Central memory CD4-positive, alpha-beta T cell (primary cell): ENCODE measurements at places on chromosomes 7 and 10.

- DNase-seq: no peak
Observed at GRCh38 chr7:76165106-76165972, 36.4 kb upstream of the SRRM3 start.

DNA sequence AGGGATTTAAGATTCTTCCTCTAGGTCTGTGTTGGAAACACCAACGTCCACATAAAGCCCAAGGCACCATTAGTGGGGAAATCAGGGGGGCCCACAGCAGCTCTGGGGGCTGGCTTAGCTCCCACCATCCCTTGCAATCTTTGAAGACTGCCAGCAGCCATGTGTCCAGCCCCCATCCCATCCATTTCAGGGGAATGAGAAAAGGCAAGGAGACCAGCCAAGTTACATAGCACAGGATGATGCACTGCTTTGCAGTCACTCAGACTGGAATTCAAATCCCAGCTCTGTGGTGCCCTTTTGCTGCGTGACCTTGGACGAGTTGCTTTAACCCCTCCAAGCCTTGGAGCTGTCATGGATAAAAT is 108.9 kb upstream of the ZMIZ1 start:
- DNase-seq: no peak

- DNase-seq: no peak
Observed at GRCh38 chr7:75967487-75967997, 26.9 kb downstream of the TMEM120A start.

GRCh38 chr7:112056409-112056808 is 149.8 kb downstream of the DOCK4 start:
- no peak for DNase-seq

- DNase-seq: no peak
Observed at GRCh38 chr7:150748376-150748775, 11.2 kb downstream of the GIMAP5 start.

- no peak for DNase-seq
Observed at GRCh38 chr10:78806681-78807221, 262.0 kb upstream of the ZMIZ1 start.

- DNase-seq: no peak
Observed at GRCh38 chr7:80087051-80087770, 47.4 kb upstream of the GNAI1 start.
